ENCODE measurements at places on chromosomes 11 and 22.

GRCh38 chr11:66279092-66279734, 1.2 kb downstream of the CNIH2 start:
- no peak for DNase-seq

DNA sequence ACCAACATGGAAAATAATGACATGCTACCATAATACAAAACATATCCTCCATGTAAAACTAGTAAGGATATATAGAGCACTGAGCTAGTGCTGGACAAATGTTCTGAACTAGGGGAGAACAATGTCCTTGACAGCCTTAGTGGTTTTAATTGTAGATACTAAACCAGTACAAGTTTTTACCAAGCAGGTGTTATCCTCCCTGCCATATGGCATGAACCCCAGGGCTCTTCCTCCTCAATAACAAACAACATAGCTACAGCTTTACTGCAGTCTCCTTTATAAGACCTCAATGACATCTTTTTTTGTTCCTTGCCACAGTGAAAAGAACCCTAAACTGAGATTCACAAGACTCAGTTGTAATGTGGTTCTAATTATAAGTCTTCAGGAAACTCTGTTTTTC, 70.2 kb upstream of the GDPD4 start:
- DNase-seq = no peak

DNA sequence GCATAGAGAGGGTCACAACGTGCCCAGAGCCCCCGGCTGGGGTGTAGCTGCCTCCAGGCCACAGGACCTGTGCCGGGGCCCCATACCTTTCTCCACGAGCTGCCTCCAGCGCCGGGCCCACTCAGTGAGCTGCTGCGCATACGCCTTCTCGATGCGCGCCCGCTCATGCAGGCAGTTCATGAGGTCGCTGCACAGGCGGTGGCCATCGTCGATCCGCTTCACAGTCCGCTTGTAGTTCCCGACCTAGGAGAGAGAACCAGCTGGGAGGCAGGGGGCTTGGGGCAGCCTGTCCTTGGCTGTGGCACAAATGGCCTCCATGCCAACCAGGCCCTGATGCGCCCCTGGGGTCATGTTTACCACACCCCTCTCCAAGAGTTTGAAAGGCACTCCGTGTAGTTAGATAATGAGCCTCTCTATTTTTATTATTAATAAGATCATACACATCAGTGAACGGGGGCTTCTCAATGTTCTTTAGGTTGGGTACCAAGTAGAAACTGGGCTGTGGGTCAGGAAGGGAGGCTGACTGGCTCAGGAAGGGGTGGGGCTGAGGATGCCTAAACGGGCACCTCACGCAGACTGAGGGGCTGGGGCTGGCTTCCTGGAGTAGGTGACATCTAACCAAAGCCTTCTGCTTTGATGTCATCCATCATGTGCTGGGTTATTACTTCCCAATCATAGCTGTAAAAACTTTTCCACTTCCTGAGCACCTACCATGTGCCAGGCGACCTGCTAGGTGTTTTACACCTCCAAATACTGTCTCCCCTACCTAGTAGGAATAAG, 36.5 kb upstream of the ARFGAP3 start:
- DNase-seq = no peak

DNA sequence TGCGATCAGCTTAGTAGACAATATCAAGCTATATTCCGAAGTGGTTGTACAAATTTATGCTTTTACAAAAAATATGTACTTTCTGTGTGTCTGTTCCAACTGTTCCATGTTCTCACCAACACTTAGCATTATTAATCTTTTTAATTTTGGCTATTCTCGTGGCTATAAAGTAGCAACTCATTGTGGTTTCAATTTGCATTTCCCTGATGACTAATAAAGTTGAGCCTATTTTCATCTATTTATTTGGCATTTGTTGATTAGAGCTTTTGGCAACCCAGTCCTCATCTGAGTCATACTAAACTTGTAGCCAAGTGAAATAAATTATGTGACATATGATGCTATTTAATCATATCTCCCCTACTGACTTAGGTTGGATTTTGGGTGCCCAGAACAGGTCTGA, 115.9 kb downstream of the FBXO7 start:
- no peak for DNase-seq

DNA sequence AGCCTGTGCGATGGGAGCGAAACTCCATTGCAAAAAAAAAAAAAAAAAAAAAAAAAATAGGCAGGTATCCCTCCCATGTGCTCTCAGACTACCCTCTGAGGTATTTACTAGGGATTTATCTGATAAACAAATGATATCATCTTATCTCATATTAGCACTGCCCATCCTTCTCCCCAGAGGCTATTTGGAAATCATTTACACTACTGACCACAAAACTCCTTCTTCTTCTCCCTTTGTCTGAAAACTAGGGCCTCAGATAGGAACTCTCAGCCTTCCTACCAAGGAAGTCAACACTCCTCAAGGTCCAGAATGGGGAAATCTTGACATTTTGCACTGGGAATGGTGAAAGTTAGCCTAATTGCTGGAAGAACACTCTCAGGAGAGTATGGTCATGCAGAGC, 46.4 kb downstream of the LARGE2 start:
- no peak for DNase-seq

- DNase-seq = peak; percentile 60
These were observed 3.9 kb upstream of the VSIG10L2 start for GRCh38 chr11:125941619-125942611.

DNA sequence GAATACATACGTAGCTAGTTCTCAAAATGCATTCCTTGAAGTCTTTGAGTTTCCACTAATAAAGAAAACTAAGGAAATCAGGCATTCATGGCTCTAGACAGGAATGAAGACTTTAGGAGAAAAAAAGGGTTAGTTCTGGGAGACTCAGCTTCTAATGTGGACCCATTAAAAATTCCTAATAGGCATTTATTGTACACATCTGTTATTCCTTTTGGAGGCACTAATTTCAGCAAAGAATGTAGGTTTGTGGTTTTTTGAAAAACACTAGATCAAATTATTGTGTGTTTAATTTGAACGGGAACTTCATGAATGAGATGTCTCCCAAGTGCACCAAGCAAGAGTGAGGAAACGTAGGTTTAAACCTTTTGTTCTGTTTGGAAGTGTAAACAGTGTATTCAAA, 42.7 kb downstream of the PARVA start:
- DNase-seq = no peak

DNA sequence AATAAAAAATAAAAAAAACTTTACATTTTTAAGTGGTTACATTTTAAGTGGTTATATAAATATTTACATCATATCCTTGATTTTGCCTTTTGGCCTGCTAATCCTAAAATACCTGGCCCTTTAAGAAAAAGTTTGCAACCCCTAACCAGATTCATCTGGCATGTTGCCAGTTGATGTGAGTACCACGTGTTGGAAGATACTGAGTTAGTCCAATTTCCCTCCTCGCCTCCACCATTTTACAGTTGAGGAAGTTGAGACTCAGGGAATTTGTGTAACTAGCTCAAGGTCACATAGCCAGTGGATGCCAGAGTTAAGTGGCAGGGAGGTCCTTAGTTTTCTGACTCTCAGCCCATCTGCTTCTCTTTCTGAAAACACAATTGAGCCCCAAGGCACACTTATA, 5.1 kb downstream of the ELF5 start:
- DNase-seq = no peak

- DNase-seq = no peak
These were observed 27.8 kb upstream of the THY1 start for GRCh38 chr11:119450590-119451326.

- no peak for DNase-seq
These were observed 8.5 kb upstream of the TMPRSS4 start for GRCh38 chr11:118068206-118068944.

DNA sequence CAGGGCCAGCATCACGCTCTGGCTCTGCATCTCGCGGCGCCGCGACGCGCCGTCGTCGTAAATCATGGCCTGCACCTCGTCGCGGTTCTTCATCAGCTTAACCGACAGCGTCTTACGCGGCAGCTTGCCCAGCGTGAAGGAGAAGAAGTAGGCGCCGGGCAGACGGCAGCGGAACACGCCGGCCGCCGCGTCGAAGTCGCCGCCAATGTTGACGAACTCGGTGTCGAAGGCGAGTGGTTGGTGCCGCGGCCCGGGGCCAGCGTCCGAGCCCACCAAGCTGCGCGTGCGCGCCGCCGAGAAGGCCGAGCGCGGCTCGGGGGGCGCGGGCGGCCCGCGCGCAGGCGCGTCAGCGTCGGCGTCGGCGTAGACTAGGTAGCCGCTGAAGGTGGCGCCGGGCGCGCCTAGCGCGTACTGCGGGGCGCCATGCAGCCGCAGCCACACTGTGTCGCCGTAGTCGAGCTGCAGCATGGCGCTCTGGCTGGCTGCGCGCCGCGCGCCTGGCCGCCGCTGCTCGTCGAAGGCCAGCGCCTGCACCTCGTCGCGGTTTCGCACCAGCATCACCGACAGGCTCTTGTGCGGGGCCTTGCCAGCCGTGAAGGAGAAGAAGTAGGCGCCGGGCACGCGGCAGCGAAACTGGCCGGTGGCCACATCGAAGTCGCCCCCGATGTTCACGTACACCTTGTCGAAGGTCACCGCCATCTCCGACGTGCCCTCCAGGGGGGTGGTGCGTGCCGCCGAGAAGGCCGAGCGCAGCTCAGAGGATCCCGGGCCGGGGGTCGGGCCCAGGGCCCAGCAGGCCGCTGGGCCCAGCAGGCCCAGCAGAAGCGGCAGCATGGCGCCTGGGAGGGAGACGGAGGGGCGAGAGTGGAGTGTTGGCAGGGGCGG, 3.7 kb downstream of the FAM180B start:
- DNase-seq = no peak

DNA sequence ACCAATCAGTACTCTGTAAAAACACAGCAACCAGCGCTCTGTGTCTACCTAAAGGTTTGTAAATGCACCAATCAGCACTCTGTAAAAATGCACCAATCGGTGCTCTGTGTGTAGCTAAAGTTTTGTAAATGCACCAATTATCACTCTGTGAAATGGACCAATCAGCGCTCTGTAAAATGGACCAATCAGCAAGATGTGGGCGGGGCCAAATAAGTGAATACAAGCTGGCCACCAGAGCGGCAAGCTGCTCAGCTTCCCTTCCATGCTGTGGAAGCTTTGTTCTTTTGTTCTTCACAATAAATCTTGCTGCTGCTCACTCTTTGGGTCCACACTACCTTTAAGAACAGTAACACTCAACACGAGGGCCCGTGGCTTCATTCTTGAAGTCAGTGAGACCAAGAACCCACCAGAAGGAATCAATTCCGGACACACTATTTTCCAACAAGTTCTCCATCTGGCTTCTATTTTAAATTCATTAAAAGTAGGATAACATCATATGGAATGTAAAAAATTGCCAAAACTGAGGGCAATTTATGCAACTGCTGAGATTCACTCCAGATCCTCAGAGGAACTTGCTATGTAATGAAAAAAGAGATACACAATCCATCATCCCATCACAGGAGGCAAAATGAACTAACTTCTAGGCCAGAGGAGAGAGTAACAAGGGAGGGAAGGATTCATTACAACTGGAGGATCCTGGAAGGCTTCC, 3.1 kb upstream of the PANX1 start:
- DNase-seq = no peak

- no peak for DNase-seq
These were observed 1.8 kb upstream of the KRTAP5-4 start for GRCh38 chr11:1623716-1624115.

DNA sequence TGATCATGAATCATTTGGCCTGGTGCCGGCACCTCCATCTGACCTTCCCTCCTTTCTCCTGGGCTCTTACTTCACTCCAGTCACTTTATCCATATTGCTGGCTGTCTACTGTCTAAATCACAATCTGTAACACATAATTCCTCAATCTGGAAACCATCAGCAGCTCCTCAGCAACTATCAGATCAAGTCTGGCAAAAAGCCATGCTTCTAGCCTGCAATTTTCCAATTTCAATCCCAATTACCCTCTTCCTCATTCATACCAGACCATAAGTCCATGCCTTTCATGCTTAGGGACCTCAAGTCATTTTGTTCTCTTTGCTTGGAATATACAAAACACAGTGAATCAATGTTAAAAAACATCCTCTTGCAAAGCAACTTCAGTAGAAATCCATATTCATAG, 882.8 kb upstream of the ANO3 start:
- DNase-seq = no peak

GRCh38 chr22:46148816-46149511, 1.4 kb upstream of the PPARA start:
- no peak for DNase-seq

GRCh38 chr22:22111267-22111751, 128.7 kb upstream of the TOP3B start:
- DNase-seq = no peak

DNA sequence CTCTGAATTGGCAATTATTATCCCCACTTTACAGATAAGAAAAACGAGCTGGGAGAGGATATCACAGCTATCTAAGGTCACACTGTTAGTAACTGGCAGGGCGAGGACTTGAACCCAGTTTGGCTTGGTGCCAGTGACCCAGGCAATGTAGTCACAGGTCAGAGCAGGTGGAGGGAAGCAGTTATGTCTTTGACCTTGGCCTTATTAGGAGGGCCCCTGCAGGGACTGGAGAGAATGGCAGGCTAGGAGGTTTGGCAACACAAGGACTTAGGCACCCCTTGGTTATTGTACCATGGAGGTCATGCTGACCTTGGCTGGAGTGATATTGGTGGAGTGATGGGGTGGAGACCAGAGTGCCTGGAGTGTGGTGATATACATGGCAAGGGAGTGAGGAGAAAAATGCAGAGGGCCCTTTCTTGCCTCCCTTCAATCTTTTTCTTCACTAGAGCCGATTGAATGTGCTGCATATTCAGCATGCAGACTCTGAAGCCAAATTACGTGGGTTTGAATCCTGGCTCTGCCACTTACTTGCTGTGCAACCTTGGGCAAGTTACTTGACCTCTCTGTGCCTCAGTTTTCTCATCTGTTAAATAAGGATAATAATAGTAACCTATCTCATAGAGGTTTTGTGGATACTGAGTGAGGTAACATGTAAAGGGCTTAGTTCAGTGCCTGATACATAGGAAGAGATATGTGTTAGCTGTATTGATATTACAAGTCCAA, 92.7 kb upstream of the TBCEL start:
- no peak for DNase-seq

GRCh38 chr11:34654483-34655334, 33.8 kb downstream of the EHF start:
- no peak for DNase-seq

DNA sequence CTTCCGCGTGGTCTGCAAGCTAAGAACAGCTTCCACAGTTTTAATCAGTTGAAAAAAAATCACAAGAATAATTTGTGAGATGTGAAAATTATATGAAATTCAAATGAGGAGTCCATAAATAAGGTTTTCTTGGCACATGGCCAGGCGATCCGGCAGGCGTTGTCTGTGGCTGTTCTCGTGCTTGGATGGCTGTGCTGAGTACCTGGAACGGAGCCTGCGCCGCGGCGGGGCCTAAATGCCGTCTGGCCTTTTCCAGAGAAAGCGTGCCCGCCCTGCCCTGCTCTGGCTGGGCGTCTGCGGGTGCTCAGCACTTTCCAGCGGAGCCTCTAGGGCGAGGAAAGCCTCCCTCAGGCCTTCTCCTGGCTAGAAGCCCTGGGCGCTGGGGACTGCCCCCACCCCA, 41.8 kb downstream of the OSBPL5 start:
- no peak for DNase-seq

- DNase-seq = no peak
These were observed 988.1 kb downstream of the NTM start for GRCh38 chr11:132358573-132358953.

Measured in iPS DF 6.9 (cell line).